Heart left ventricle (tissue), 16 donors: ENCODE measurements at places on chromosomes 7 and 10. TPM values are rescaled to one million over a fixed set of nuclear protein-coding genes. Genes with fewer than 3 reads are reported as not detected.

GRCh38 chr7:148222721-148223120, 367.8 kb upstream of the C7orf33 start:
- no peak for DNase-seq
- H3K4me1 ChIP-seq, result no peaks in the 10 kb centered on the region
- H3K27ac ChIP-seq, result no peak overlapping the region
- H3K36me3 ChIP-seq, result no peaks in the 10 kb centered on the region
- no peaks in the 10 kb centered on the region for H3K27me3 ChIP-seq

- no peaks in the 10 kb centered on the region for H3K4me1 ChIP-seq
- H3K27ac ChIP-seq, result no peak overlapping the region
- DNase-seq, result no peak
- H3K27me3 ChIP-seq, result no peaks in the 10 kb centered on the region
- no peak overlapping the region for H3K4me3 ChIP-seq
Observed at GRCh38 chr7:52406808-52407207, 628.6 kb upstream of the POM121L12 start.

DNA sequence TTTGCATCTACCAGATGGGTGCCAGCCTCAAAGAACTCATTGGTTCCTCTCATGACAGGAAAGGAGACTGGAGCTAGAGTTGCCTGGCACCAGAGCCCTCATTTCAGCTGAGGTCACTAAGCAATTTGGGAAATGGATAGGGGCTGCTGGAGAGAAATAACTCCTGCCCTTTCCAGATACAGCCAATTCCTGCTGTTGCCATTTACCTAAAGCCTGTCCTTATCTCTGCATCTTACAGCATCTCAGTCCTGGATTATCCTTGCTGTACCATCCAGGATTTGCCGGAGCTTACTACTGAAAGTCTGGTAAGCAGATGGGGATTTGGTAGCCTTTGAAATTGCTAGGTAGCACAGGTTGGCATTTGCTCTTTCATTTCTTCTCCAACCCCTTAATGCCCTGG, 31.9 kb upstream of the SMKR1 start:
- DNase-seq, result no peak
- no peaks in the 10 kb centered on the region for H3K4me1 ChIP-seq
- no peaks in the 10 kb centered on the region for H3K36me3 ChIP-seq
- H3K27ac ChIP-seq, result no peak overlapping the region
- no peaks in the 10 kb centered on the region for H3K27me3 ChIP-seq
- no peak overlapping the region for H3K4me3 ChIP-seq

- H3K36me3 ChIP-seq, result peaks cover 89% of the 10 kb centered on the region
- no peak for DNase-seq
- H3K4me1 ChIP-seq, result peaks cover 41% of the 10 kb centered on the region
- peak overlapping the region; percentile 7 for H3K27ac ChIP-seq
- H3K4me3 ChIP-seq, result no peak overlapping the region
- no peaks in the 10 kb centered on the region for H3K27me3 ChIP-seq
Observed at GRCh38 chr10:33241351-33241750, 93.1 kb downstream of the NRP1 start.

- H3K36me3 ChIP-seq, result no peaks in the 10 kb centered on the region
- no peaks in the 10 kb centered on the region for H3K27me3 ChIP-seq
- H3K4me3 ChIP-seq, result no peak overlapping the region
- no peak for DNase-seq
Observed at GRCh38 chr10:130065251-130065650, 45.4 kb downstream of the C10orf143 start.

- H3K4me3 ChIP-seq, result no peak overlapping the region
- H3K27me3 ChIP-seq, result no peaks in the 10 kb centered on the region
- peaks cover 45% of the 10 kb centered on the region for H3K4me1 ChIP-seq
Observed at GRCh38 chr10:99396471-99396870, 34.0 kb downstream of the GOT1 start.

GRCh38 chr10:110226543-110226925, 19.1 kb downstream of the MXI1 start:
- H3K4me1 ChIP-seq, result peaks cover 35% of the 10 kb centered on the region
- no peaks in the 10 kb centered on the region for H3K27me3 ChIP-seq
- peaks cover 5% of the 10 kb centered on the region for H3K36me3 ChIP-seq
- H3K4me3 ChIP-seq, result peak overlapping the region; percentile 76
- DNase-seq, result peak; percentile 93

Gene FAM221A
- polyA plus RNA-seq, result 6.1 TPM

Gene OR2A7
- 0.19 TPM for polyA plus RNA-seq

Gene TFR2
- polyA plus RNA-seq, result 0.37 TPM

Gene SEMA3D
- 0.23 TPM for polyA plus RNA-seq

Gene SAP25
- polyA plus RNA-seq, result 0.30 TPM

Gene EPHB6
- polyA plus RNA-seq, result 4.2 TPM
